ENCODE measurements at places on chromosomes 5 and 9. TPM values are rescaled to one million over a fixed set of nuclear protein-coding genes. Genes with fewer than 3 reads are reported as not detected.

DNA sequence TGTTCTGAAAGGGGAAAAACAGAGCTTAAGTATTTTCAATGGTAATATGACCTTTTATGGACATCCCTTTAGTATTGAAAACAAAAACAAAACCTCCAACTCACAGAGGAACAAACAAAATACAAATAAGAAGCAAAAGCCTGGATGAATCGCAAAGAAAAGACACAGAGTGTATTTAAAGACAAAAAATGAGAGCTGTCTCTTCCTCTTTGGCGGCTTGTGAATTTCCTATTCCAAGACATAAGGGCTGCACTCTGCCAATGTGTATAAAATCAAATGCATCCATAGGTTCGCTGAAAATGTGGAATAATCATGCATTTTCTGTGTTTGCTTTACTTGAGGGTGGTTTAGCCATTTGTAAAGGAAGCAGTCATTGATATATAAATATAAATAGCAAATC is 739.3 kb upstream of the ZNF608 start:
- DNase-seq, result no peak

DNA sequence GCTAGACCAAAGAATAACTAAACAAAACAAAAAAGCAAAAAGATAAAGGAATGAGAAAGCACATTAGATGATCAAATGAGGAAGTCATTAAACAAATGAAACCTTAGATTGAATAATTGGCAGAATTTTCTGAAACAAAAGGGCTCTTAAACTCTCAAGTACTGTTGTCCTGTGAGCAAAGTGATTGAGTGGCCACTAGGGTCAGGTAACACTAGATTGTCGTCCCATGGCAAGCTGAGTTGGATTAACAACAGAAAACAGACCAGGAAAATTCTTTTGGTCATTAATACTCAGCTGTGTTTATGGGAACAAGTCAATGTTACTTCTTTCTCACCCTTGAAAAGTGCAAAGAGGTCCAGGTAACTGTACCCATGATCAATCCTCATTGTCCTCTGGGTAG is 81.6 kb upstream of the MRPS30 start:
- DNase-seq, result no peak

DNA sequence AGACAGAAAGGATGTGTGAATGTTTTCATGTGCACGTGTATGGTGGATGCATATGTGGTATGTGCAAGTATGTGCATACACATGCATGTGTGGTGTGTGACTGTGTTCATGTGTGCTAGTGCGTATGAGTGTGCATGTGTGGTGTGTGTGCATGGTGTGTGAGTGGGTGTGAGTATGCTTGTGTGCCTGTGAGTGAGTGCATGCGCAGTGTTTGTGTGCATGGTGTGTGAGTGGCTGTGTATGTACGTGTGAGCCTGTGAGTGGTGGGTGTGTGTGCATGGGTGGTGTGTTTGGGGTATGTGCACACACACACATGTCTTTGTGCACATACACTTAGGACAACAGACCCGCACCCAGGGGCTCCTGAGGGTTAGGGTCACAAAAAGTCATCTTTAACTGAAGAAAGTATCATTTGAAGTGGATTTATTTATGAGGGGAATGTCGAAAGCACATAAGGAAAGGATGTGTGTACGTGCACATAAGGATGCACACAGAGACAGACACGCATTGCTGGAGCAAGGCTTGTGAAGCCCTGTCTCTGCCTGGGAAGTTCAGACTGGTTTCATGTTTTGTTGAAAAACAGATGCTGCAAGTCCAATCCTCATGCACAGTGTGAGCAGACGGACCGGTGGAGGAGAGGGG is 237.0 kb downstream of the SYK start:
- no peak for DNase-seq

DNA sequence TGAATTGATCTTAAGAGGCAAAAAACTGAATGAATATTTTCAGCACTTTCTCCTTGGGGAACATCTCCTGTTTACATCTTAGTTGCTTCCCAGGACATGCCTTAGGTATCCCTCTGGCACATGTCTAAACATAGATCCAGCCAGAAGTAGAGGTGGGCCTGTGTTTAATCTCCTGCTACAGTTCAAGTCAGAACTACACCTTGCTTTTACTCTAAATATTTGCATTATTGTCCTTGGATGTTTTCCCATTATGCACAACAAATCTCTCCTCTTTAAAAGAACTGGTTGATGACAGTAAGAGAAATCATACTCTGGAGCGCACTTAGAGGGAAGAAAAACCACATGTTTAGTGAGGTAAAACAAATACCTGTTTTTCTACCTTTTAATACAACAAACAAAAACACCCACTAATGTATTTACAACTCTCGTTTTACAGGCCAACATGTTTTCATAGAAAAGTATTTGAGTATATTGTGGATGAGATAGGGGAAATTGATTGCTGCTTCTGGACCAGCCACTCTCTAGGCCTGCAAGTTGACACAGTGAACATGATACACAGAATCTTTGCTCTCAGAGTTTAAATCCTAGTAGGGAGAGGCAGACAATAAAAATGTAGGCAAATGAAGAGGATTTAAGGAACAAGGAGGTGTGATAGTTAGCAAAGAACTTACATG is 32.3 kb downstream of the TNFAIP8 start:
- no peak for DNase-seq

GRCh38 chr5:565782-566440 is 41.7 kb upstream of the SLC9A3 start:
- DNase-seq, result no peak

DNA sequence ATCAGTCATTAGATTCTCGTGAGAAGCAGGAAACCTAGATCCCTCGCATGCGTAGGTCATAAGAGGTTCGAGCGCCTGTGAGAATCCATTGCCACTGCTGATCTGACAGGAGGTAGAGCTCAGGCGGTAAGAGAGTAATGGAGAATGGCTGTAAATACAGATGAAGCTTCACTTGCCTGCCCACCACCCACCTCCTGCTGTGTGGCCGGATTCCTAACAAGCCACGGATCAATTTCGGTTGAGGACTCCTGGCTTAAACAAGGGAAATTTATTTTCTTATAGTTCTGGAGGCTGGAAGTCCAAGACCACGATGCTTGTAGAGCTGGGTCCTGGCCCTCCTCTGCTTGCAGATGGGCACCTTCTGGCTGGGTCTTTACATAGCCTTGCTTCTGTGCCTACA is 200.4 kb downstream of the PCSK5 start:
- no peak for DNase-seq

DNA sequence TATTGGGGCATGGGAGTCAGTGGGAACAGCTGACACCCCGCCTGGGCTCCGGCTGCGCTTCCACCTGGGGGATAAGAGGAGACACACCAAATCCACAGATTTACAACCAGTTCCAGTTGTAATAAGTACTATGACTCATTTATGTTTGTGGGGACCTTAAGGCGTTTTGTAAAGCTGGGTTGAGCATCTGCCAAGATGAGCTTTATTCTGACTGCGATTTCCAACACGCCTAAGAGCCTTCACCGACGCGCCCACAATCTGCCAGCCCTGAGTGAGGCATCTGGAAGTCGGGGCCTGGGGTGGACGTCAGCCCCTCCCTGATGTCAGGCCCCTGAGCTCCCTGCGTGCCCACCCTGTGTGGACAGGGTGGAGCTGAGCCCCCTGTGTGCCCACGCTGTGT is 14.3 kb upstream of the LHX3 start:
- no peak for DNase-seq

DNA sequence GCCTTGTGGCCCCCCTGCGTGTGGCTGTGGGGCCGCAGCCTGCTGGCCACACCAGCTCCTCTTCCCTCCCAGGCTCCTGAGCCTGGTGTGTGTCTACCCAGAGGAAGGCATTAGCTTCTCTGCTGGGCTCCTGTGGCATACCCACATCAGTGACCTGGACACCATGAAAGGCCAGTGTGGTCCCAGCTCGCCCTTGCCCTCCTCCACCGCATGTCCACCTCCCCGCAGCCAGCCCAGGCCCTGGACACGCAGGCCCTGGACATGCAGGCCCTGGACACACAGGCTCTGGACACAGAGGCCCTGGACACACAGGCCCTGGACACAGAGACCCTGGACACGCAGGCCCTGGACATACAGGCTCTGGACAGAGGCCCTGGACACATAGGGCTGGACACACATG is 153.4 kb upstream of the PPP1R26 start:
- no peak for DNase-seq

GRCh38 chr9:114080773-114081440 is 2.8 kb upstream of the AMBP start:
- DNase-seq, result no peak

GRCh38 chr5:160638161-160638742 is 213.8 kb downstream of the ATP10B start:
- no peak for DNase-seq

GRCh38 chr9:136347472-136348256 is 15.9 kb downstream of the DNLZ start:
- DNase-seq, result no peak

The OLFM1 gene
- 49.3 TPM for total RNA-seq

The PWWP2A gene
- total RNA-seq, result 8.1 TPM

The CDKN2B-AS1 gene
- total RNA-seq, result not detected

The NMUR2 gene
- not detected for total RNA-seq

All from SK-MEL-5 (cell line).